ENCODE measurements at places on chromosomes 13 and 19. TPM values are rescaled to one million over a fixed set of nuclear protein-coding genes. Genes with fewer than 3 reads are reported as not detected.

Gene SULT2A1
- not detected for total RNA-seq

Gene OR7C1
- not detected for total RNA-seq

Gene SLC35E1
- 19.9 TPM for total RNA-seq

Gene LRP3
- total RNA-seq: 3.9 TPM

Gene UBE2L5
- total RNA-seq: not detected

Gene SCN1B
- total RNA-seq: 12.2 TPM

Gene IFI30
- total RNA-seq: 4.5 TPM

Gene NLRP7
- not detected for total RNA-seq

Gene FAM32A
- total RNA-seq: 119 TPM

Gene TNNI3
- not detected for total RNA-seq

Gene RNF6
- total RNA-seq: 48.2 TPM

Gene CGB5
- not detected for total RNA-seq

Gene ACP7
- not detected for total RNA-seq

Gene LGALS4
- total RNA-seq: 0.34 TPM

Gene LIM2
- not detected for total RNA-seq

Gene KCTD4
- not detected for total RNA-seq

Gene TMPRSS9
- under 0.01 TPM for total RNA-seq

Gene GIPR
- under 0.01 TPM for total RNA-seq

Gene PROZ
- not detected for total RNA-seq

Gene PRTN3
- not detected for total RNA-seq

Gene CDX2
- total RNA-seq: not detected

Gene GPR18
- not detected for total RNA-seq

Gene MKNK2
- total RNA-seq: 75.1 TPM

Gene FXYD5
- total RNA-seq: 27.3 TPM

Gene RNF225
- total RNA-seq: not detected

Gene DUS3L
- 27.1 TPM for total RNA-seq

Gene ZNF8
- 3.7 TPM for total RNA-seq

Gene BRSK1
- total RNA-seq: 0.65 TPM

Gene APOC4
- total RNA-seq: not detected

Gene PDE4C
- total RNA-seq: not detected

Gene ZNF837
- 1.8 TPM for total RNA-seq

Gene ASPDH
- not detected for total RNA-seq

Gene SIGLECL1
- total RNA-seq: not detected

Gene PAN3
- 30.9 TPM for total RNA-seq

Gene WDR88
- total RNA-seq: under 0.01 TPM

Gene PSG3
- not detected for total RNA-seq

Gene LYL1
- total RNA-seq: 19.3 TPM

Gene RYR1
- 0.11 TPM for total RNA-seq

Gene SELENOW
- total RNA-seq: 450 TPM

Gene FCER2
- not detected for total RNA-seq

Gene CGB8
- not detected for total RNA-seq

Gene FREM2
- total RNA-seq: not detected

Data from dermis lymphatic vessel endothelial cell (primary cell).